ENCODE measurements at places on chromosomes 2 and 18. TPM values are rescaled to one million over a fixed set of nuclear protein-coding genes. Genes with fewer than 3 reads are reported as not detected.

The GATA6 gene
- 85.1 TPM for polyA plus RNA-seq

The MATN3 gene
- 2.5 TPM for polyA plus RNA-seq

The ANKRD29 gene
- polyA plus RNA-seq: 6.1 TPM

The TRIM43 gene
- polyA plus RNA-seq: not detected

The ITSN2 gene
- polyA plus RNA-seq: 36.7 TPM

The GULP1 gene
- polyA plus RNA-seq: 33.3 TPM

The SP5 gene
- polyA plus RNA-seq: 4.8 TPM

The SALL3 gene
- polyA plus RNA-seq: under 0.01 TPM

All from large intestine (tissue), 12 donors.